Foreskin keratinocyte (primary cell): ENCODE measurements at places on chromosomes 6 and 20.
A peak's percentile ranks its signal among the peaks of the same experiment; 100 is the strongest.

DNA sequence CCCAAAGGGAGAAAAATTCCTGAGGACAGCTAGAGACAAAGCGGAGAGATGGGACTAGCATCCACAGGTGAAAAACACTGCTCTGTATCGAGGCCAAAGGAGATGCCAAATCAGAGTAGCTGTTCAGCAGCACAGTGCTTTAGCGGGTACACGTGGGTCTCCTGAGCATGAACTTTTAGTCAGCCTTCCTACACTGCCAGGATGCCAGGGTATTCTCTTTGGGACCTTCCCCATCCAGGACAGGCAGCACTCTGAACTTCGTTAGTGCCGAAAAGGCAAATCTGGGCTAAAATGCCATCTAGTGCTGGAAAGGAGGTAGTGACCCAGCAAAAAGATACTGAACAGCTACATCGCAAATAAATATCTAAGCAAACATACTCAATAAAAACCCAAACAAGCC, 64.9 kb downstream of the C6orf58 start:
- DNase-seq: no peak

DNA sequence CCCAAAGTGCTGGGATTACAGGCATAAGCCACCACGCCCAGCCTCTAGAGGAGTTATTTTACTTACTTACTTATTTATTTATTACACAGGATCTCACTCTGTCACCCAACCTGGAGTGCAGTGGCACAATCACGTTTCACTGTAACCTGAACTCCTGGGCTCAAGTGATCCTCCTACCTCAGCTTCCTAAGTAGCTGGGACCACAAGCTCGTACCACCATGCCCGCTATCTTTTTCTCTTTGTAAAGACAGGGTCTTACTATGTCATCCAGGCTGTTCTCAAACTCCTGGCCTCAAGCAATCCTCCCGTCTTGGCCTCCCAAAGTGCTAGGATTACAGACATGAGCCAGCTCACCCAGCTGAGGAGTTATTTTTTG, 1.6 kb upstream of the TRIB3 start:
- no peak for DNase-seq

- DNase-seq: no peak
Observed at GRCh38 chr6:162538643-162539064, 188.9 kb downstream of the PRKN start.

GRCh38 chr20:58629215-58629580, 21.9 kb upstream of the STX16 start:
- DNase-seq: no peak

GRCh38 chr6:43974643-43975230, 152.5 kb downstream of the MRPL14 start:
- peak; percentile 81 for DNase-seq

- DNase-seq: peak; percentile 80
Observed at GRCh38 chr20:40978761-40979160, 49.9 kb upstream of the TOP1 start.

DNA sequence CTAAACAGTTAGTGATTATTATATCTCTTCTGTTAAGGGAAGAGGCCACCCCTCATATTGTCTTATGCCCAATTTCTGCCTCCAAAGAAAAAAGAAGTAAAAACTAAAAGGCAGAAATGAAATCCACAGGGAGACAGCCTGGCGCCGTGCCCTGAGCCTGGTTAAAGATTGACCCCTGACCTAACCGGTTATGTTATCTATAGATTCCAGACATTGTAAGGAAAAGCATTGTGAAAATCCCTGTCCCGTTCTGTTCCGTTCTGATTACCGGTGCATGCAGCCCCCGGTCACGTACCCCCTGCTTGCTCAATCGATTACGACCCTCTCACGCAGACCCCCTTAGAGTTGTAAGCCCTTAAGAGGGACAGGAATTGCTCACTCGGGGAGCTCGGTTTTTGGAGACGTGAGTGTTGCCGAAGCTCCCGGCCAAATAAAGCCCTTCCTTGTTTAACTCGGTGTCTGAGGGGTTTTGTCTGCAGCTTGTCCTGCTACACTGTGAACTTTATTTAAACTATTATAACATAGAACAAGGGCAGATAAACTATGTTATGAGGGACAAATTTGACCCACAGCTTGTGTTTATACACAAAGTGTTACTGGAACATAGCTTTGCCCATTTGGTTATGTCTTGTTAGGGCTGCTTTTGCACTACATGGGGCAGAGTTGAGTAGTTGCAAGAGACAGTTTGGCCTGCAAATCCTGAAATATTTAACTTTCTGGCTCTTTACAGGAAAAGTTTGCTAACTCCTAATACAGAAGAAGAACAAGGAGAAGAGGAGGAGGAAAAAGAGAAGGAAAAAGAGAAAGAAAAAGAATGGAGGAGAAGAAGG, 49.6 kb downstream of the CD24 start:
- DNase-seq: no peak
